ENCODE measurements at places on chromosomes 6 and 20.

DNA sequence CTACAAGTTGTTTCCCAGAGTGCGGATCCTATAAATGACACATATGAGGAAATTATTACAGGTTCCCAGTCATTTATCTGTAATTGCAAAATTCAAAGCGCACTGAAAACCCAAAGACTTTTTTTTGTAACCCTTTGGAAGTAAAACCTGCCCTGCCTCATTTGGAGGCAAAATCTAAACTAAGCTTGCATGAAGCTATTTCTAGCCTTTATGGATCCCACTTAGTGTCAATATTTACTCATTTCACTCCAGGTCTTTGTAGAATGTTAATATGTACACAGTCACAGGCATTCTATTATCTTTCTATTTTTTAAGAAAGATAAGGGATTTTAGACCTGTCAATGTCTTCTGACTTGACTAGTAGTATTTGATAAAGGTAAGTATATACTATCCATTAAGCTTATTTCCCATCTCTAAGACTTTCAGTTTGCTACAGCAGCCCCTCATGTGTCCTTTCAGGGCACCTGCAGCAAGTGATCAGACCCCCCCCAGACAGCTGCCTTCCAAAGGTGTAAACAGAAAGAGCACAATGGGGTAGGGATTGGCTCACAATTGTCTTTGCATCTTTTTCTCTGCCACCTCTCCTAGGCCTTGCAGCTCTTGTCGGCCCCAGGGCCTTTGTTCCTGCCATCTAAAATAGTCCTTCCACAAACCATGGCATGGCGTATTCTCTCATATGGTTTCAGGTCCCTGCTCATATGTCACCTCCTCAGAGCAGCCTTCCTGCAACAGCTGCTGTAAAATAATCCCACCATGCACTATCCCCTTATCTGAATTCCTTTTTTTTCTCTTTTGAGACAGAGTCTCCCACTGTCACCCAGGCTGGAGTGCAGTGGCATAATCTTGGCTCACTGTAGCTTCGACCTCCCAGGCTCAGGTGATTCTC lies 1.3 kb upstream of the REPS1 start:
- no peak for DNase-seq

DNA sequence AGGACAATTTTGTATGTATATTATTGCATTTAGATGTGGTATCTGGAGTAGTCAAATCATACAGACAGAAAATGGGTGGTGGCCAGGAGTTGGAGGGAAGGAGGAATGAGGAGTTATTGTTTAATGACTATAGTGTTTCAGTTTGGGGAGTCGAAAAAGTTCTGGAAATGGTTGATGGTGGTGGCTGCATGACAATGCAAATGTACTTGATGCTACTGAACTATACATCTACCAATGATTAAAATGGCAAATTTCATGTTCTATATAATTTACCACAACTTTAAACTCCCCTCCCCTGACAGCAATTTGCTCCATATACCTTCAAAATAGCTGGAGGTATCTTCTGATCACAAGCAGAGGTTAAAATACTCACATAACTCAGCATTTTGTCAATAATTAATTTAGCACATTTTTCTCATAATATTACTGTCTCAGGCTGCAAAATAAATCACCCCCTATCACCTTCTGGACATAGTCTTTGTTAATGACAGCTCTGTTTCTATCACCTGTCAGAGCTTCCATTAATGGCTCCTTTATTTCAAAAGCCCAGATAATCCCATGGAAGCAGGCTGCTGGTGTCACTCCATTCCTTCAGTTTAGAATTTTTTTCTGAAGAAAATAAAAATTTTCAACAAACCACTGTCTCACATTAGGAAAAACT lies 25.7 kb upstream of the RHAG start:
- no peak for DNase-seq

DNA sequence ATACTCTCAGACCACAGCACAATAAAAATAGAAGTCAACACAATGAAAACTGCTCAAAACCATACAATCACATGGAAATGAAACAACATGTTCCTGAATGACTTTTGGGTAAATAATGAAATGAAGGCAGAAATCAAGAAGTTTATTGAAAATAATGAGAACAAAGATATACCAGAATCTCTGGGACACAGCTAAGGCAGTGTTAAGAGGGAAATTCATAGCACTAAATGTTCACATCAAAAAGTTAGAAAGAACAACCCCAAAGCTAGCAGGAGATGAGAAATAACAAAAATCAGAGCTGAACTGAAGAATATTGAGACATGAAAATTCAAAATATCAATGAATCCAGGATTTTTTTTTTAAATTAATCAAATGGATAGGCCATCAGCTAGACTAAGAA lies 183.3 kb downstream of the BACH2 start:
- no peak for DNase-seq

DNA sequence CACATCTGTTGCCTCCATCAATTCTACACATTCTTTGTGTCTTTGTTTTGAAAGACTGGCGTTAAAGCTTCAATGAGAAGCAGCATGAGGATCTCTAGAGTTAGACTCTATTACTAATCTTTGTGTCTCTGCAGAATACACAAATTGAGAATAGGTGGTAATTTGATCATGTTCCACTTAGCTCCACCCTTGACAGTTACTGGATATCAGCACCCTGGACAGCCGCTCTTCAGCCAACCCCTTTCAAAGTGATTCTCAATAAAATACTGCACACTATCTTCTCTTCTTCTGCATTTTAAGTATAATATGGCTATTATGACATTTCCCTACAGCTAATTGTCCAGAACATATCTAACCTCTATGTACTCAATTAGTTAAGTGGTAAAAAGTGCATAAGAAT lies 54.3 kb upstream of the CNR1 start:
- no peak for DNase-seq

DNA sequence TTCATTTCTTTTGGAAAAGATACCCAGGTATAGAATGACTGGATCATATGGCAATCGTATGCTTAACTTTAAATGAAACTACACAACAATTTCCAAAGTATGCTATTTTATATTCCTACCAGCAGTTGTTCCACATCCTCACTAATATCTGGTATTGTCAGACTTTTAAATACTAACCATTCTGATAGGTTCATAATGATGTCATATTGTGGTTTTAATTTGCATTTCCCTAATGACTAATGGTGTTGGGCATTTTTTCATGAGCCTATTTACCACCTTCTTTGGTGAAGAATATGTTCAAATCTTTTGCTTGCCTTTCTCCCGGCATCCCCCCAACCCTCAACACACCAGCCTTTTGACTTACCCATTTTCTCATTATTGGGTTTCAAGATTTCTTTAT lies 96.2 kb upstream of the HMGN3 start:
- no peak for DNase-seq

DNA sequence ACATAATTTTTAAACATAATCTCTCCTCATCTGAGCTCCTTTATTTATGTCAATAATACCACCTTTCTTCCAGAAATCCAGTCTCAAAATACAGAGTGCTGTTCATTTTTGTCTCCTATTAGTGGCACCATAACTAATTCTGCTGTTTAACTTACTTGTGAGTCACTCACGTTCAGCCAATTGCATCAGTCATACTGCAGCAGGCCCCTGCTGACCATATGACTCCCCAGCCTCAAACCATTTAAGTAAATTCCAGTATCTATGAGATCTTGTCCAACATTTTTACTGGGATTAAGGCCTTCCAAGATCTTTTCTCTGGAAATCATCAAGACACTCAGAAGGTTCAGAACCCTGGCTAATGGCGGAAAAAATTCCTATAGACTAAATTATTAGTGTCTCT lies 982.2 kb upstream of the MAP3K7 start:
- DNase-seq: no peak

- no peak for DNase-seq
These were observed 56.9 kb downstream of the RAMACL start for GRCh38 chr6:166529586-166529985.

- DNase-seq: no peak
These were observed 53.9 kb upstream of the TAGAP start for GRCh38 chr6:159098636-159099106.

DNA sequence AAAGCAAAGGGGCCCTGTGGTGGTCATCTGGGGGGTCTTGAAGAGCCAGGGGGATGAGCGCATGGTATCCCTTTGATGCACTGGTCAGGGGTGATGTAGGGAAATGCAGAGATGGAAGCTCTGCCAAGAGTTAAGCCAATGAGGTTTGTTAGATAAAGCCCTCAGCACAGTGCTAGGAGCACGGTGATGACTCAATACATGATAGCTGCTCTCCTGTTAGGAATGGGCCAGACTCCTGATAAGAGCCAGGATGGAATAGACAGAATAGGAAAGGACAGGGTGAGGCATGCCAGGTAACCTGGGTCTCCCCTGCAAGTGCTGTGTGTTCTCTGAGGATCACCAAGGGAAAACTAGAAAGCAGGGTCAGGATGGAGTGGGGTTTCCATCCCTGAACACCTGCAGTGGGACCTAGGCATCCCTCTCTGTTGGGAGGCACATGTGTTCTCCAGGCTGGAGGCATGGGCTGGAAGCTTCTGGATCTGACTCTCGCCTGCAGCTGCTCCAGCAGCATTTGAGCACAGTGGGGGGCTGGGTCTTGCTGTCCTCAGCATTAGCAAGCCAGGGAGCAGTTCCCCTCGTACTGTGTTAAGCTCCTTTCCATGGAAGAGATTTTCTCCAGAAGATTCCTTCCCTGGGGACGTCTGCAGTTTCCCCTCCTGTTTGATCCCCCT lies 71.8 kb upstream of the TIAM2 start:
- DNase-seq: no peak

GRCh38 chr20:22690616-22691179 lies 106.3 kb upstream of the FOXA2 start:
- DNase-seq: no peak

- DNase-seq: no peak
These were observed 54.3 kb upstream of the PRND start for GRCh38 chr20:4667371-4667773.

DNA sequence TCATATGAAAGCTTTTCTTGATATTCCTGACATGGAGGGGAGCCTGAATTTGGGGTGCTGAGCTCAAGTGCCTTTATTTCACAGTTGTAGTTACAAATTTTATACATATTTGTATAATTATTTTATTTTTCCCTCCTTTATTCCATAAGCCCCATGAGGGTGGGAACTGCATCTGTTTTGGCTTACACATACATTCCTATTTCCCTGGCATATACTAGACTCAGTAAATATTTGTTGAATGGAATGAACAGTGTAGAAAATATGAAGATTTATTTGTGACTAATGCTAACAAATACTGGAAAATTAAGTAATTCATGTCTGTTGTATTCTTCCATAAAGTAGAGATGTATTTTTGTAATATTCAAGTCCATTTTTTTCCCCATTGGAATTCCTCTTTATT lies 127.1 kb downstream of the MYO6 start:
- DNase-seq: no peak

GRCh38 chr20:48338717-48339116 lies 489.1 kb downstream of the PREX1 start:
- no peak for DNase-seq

DNA sequence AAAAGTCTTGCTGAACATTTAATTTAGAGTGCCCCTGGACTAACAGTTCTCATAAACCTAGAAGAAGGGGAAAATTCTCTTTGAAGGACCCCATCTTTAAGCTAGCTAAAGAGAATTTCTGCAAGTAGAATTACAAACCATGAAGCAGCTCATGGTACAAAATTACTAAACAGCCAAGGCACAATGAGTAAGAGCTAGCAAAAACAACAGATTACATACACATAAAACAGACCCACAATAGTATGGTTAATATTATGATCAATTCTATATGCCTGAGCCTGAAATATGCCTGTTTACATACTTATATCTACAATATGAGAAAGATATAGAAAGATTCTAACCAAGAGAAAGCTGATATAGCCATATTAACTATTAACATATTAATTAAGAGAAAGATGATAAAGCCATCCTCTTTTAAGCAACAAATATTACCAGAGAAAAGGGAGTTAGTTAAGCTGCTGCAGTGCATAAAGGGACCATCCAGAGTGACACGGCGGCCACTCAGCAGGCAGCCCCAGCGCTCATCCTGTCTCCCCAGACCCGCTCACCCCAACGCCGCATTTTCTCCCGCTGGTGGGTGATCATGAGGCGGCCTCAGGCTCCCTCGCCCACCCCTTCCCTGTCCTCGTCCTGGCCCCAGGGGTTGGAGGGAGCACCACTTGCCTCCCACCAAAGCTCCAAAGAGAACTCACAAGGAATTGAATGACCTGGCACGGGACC lies 98.4 kb upstream of the CARMIL1 start:
- no peak for DNase-seq

DNA sequence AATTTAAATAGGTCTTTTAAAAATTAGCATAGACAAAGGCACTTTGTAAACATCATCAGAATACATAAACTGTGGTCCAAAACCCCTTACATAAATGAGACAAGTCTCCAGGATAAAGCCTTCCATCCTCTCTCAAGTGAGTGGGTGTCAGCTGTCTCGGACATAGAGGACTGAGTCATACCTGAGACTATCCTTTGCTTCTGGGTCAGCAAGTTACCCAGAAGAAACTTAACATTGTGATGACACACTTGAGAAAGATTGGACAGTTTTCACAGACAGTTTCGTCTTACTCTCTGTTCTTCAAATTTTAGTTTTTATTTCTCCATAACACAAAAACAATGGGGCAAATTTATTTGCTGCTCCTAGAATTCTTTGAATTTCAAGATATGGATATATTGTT lies 838.0 kb downstream of the DHX35 start:
- no peak for DNase-seq

- no peak for DNase-seq
These were observed 868 bp downstream of the METTL24 start for GRCh38 chr6:110357298-110357663.
